ENCODE measurements at places on chromosomes 2 and 18.

DNA sequence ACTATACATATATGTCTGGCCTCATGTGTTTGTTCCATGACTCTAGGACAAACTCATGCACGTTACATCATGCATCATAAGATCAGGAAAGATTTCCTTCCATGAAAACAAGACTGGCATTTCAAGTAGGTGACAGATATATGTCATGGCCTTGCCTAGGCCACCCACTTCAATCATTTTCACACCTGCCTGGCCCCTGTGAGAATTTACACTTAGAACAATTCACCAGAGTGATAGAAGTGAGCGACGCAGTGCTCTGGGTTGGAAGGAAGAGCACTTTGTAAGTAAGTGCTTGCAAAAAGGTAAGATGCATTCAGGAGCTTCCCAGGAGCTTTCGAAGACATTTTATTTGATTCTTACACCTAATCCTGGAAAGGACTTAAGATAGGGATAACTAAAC is 39.5 kb downstream of the TMEM163 start:
- DNase-seq = no peak

DNA sequence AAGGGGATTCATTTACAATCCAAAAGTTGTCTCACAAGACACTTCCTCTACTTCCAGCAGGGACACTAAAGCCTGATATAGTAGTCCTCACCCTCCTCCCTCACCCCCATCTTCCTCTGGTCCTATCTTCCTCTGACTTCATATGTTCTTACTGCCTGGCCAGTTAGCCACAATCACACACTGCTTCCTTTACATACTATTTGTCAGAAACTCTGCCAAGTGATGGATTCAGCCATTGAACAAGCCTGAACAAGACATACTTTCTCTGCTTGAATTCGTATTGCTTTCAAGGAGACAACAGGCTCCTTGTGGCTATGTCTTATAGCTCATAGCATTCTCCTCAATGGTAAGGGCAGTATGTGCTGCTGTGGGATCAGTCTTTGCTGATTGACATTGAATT is 672.2 kb downstream of the BCL11A start:
- no peak for DNase-seq

GRCh38 chr2:142139384-142139783 is 8.6 kb upstream of the LRP1B start:
- DNase-seq = no peak

DNA sequence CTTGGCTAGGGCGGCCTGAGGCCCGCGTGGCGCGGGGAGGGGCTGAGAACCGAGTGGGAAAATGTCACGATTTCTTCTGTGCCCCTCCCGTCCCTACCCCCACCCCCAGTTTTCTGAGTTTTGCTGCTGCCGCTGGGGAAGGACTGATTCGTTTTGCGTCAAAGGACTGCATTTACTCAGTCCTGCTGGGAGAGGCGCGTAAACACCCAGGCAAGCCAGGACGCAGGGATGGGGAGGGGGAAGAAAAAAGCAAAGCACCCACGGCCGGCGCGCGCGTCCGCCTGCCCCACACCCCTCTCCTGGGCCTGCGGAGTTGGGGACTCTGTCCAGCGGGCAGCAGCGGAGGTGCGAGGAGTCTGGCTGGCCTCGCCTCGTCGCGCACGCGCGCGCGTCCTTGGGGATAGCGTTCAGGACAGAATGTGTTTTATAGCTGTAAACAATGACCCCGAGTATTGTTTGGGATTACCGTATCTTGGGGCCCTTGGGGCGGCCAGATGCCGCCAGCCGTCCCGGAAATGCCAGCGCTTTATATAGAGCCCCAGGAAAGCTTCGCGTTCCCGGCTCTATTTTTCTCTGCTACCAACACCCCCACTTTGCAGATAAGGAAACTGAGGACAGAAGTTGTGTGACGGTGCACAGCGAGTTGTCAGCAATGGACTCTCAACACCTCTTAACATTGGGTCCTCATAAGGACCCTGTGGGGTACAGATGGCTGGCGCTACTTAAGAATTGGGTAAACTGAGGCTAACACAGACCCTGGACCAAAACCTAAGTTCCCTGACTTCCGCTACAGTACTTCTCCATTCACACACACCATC is 1.7 kb upstream of the FOSL2 start:
- no peak for DNase-seq

GRCh38 chr2:169815849-169816248 is 8.9 kb downstream of the METTL5 start:
- no peak for DNase-seq

DNA sequence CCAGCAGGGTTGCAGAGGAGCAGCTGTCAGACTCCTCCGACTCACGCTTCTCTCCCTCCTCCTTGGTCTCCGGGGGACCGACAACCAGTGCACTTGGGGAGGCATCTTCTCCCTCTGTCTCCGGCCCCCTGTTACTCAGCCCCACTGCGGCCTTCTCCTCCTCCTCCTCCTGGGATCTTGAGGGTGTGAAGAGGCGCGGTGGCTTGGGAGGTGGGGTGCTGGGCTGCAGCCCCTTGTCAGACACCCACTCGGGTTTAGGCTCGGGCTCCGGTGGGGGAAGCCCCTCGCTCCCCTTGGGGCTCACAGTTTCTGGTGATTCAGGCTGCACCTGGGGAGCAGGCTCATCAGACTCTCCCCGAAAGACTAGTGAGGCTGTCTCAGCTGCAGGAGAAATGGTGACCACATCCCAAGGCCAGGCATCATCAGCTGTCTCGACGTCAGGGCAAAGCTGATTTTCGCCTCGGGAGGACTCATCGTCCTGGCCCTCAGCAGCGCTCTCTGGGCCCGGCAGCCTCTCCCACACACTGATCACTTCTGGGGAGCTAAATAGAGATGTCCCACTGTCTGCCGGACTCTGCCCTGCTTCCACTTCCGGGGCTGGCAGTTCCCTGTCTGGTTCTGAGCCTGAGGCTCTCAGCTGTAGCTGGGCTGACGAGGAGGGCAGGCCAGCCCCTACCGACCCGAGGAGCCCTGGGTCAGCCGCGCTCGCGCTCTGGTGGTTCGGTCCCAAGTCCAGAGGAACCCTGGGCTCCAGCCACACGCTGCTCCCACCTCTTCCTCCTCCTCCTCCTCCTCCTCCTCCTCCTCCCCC is 9.0 kb upstream of the SFXN5 start:
- DNase-seq = no peak

DNA sequence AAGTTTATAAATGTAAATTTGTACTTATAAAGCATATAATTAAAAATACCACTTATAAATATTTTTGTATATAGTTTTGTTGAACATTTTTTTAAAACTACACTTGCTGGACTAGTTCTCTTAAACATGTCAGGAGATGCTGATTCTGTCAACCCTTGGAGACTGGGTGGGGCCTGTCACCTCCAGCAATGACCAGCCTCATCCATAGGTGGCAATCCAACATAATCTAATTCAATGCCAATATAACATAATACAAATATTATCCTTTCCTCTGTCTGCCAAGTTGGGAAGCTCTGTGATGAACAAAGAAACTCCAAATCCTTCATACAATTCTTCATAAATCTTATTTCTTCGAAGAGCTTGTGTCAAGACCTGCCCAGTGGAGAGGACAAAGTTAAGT is 140.4 kb downstream of the RBMS1 start:
- DNase-seq = no peak

GRCh38 chr2:171595456-171595855 is 73.2 kb downstream of the CYBRD1 start:
- DNase-seq = no peak

GRCh38 chr2:201204655-201205514 is 21.9 kb downstream of the CASP10 start:
- DNase-seq = no peak

DNA sequence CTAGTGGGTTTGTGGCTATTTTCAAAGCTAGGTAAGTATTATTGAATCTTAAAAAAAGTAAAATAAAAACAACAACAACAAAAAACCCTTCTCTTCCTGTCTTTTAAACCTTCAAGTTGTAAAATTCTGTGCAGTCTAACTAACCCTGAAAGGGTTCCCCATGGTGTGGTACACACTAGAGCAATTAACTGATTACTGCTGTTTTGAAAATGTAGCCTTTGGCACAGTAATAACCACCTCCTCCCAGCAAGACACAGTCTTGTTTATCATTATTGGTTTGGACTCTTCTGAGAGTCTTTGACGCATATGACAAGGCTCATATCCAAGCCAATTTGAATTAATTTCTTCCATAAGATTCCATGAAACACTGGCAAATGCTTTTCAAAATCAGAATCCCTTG is 2184.6 kb upstream of the PIK3C3 start:
- DNase-seq = no peak

DNA sequence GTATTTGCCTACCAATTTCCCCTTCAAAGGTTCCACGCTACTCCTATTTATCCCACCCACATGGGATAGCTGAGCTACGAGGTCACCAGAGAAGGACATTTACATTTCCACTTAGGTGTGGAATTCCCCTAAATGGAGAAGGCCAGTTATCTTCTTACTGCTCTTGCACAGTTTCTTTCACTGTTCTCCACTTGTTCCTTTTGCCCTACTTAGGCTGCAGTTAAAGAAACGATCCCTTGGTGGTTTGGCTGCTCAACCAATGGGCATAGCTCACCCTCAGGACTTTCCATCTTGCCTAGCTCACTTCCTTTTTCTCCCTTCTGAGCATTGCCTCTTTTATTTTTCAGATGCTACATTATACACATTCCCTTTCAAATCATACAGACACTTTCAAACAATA is 11.2 kb upstream of the NABP1 start:
- DNase-seq = peak; percentile 63

DNA sequence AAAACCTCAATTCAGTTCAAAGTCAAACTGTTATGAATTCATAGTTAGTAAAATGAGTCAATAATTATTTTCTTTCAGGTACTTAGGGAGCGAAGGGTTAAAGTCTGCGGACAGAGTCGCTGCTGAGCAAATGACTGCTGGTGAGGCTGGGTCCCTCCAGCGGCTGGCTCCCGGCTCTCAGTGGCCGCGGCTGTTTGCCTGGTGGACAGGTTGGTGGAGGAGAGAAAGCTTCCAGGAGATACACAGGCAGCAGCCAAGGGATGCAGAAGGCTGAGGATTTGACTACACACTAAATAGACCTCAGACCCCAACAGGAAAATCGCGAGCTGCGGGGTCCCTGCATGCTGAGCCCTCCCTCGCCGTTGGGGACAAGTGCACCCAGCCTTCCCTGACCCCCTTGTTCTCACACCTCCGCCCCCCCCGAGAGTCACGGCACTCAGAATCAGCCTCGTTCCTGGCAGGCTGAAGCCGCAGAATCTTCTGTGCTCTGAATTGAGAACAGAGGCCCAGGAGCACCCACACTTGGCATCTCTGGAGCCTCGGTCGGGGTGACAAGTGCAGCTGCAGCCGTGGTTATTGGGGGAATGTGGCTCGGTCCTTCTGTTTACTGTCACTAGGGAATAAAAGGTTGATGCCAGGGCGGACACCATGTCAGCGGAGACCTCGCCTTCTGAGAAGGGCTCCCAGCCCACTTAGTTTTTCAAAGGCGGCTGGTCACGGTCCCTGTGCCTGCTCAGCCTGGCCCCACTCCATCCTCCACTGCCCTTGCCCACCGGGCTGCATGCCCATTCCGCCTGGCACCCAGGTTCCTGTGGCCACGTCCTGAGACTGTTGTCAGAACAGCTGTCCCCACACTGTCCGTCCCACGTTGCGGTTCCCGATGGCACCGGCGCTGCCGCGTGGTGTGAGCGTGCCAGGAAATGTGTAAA is 74.0 kb downstream of the SLC66A2 start:
- DNase-seq = no peak

- no peak for DNase-seq
These were observed 281.1 kb upstream of the POU3F3 start for GRCh38 chr2:104572834-104573233.

- no peak for DNase-seq
These were observed 123.9 kb downstream of the ZFP36L2 start for GRCh38 chr2:43102366-43103092.

- no peak for DNase-seq
These were observed 68.7 kb downstream of the PXDN start for GRCh38 chr2:1675633-1676032.

- DNase-seq = no peak
These were observed 12.1 kb upstream of the YES1 start for GRCh38 chr18:824179-824578.

GRCh38 chr2:78999406-78999805 is 26.1 kb upstream of the REG3G start:
- DNase-seq = no peak

GRCh38 chr2:10151462-10151861 is 28.9 kb downstream of the RRM2 start:
- DNase-seq = no peak

DNA sequence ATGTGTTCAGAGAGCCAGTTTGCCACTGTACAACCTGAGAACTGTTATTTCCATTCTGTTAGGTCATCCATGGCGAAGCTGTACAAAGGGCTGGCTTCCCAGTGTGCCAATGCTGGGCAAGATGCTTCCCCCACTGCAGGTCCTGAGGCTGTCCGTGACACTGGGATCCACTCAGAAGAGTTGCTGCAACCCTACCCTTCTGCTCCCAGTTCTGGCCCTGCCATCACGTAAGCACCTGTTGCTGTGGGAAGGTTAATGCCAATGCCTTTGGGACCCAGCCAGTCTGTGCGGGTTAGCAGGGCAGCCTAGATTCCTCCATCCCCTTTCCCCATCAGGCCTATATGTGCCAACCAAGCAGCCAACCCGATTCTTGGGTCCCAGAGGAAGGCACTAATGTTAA is 68.3 kb downstream of the ARHGEF33 start:
- DNase-seq = no peak

DNA sequence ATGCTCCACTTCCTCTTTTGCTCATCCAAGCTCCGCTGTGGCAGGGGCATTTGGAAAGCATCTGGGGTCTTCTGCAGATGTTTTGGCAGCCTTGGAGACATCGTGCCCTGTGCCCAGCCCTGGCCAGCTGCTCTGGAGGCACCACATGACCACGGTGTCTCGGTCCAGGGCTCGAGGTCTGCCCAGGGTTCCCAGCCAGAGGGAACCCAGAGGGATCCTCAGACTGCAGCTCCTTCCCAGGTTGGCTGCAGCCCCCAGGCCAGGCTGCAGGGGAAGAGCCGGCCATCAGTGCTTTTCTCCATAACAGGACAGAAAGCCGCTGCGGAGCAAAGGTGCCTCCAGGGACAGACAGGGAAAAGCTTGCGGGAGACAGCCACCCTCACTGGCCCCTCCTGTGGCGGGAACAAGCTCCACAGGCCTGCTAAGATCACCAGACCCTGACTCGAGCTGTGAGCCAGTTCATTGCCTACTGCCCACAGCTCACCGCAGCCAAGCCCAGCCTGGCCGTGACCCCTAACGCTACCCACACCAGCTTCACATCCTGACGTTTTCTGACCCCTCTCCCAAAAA is 74.7 kb downstream of the SMAD7 start:
- no peak for DNase-seq

DNA sequence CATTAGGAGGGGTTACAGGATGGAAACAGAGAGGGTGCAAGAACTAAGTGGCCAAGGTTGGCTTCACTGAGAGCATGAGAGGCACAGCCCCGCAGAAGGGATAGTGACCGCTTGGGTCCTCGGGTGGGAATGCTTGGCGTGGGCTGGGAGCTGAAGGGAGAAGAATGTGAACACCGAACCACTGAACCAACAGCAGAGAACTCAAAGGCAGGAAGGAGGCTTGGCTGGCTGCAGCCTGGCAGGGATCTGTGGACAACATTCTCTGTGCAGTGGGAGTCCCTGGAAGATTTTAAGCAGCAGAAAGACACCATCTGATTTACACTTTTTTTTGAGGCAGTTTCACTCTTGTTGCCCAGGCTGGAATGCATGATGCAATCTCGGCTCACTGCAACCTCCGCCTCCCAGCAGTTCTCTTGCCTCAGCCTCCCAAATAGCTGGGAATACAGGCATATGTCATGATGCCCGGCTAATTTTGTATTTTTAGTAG is 33.9 kb downstream of the SOWAHC start:
- DNase-seq = no peak

- no peak for DNase-seq
These were observed 185.4 kb downstream of the TFCP2L1 start for GRCh38 chr2:121099329-121100290.
